ENCODE measurements at places on chromosomes 11 and 22.

DNA sequence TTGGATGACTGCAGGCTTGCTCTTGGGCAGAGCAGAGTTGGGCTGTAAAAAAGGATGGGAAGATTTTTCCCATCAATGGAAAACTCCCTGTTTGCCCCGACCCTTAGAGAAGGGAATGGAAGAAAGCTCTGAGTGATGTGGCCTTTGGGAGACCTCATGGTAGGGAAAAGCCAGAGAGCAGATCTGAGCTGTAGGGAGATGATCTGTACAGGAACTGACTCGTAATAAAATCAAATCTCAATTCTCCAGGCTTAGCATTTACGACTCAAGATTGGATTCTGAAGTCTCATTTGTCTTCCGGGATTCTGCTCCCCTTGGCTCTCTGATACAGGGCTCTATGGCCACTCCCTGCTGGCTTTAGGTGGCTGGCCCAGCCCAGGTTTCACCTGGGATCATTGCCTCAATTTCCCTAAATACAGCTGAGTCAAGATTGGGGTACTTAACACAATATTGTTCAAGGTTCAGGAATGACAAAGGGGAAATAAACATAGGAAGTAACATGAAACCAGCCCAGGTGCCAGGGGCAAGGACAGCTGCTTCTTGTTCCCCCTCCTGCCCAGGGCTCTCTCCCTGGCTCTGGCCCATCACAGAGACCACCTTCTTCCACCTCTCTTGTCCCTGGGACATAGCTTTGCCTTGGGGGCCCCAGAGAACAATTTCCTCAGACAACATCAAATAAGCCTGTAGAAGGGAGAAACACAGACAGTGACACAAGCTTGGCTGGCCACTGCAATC lies 38.4 kb upstream of the THY1 start:
- no peak overlapping the region for H3K4me3 ChIP-seq
- no peaks in the 10 kb centered on the region for H3K4me1 ChIP-seq
- no peak for DNase-seq
- peaks cover 13% of the 10 kb centered on the region for H3K27me3 ChIP-seq
- no peaks in the 10 kb centered on the region for H3K36me3 ChIP-seq
- no peak overlapping the region for H3K27ac ChIP-seq

DNA sequence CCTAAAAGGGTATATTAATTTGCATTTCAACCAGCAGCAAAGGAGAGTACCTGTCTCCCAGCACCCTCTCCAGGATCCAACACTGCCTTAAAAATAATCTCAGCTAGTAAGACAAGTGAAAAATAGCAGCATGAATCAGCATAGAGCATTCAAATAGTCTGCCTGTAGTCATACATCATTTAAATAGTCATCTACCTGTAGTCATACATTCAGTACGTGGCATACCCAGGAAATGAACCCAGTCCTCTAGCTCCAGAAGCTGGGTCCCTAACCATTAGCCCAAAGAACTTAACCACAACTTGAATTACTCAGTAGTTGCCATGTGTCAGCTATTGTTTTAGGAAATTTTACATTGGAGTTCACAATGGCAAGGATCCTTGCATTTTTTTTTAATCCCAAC lies 9.3 kb downstream of the TENM4 start:
- no peak overlapping the region for H3K27ac ChIP-seq

DNA sequence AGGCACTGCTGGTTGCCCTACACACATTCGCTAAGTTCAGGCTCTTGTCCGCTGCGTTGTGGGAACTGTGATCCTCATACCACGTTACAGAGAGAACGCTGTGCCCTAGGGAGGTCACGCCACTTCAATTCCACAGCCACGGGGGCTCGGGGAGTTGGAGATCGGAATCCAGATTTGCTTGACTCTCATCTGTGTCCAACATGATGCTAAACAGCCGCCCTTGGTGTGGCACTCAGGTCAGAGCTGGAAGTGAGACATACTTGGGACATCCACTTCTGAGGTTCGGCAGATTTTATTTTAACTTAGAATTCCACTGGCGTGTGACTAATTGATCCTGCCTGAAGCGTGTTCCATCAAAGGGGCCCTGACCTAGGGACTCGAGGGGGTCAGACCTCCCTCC lies 41.7 kb downstream of the RIBC2 start:
- H3K27me3 ChIP-seq, result peaks cover 4% of the 10 kb centered on the region
- no peak overlapping the region for H3K27ac ChIP-seq
- H3K4me1 ChIP-seq, result peaks cover 17% of the 10 kb centered on the region

DNA sequence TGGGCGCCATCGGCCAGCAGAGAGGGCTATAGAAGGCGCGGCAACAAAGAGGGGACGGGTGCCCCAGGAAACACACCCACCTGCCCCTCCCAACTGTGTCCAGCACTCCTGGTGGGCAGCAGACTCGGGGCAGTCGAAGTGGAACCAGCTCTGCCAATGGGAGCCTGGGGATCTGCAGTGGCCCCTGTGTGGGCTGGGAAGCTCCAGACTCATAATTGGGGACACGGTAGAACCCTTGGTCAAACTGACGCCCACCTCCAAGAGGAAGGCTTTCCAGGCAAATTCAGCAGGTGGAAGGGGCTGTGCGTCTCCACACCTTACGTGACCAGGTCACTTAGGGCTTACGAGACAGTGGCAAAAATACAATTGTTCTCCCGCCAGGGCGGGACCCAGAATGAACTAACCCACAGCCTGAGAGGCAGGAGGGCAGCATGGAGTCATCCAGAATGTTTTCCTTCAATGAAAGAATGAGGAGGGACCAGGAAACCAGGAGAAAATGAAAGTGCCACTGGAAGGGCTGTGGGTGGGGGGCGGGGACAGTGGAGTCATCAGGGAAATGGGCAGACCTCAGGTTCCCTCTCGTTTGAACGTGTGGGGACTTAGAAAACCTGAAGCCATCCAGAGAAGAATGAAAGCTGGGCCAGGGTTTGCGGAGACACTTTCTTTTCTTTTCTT lies 53.2 kb upstream of the SHANK2 start:
- no peak overlapping the region for H3K4me3 ChIP-seq
- no peaks in the 10 kb centered on the region for H3K36me3 ChIP-seq
- H3K27ac ChIP-seq, result no peak overlapping the region
- DNase-seq, result no peak
- H3K27me3 ChIP-seq, result peaks cover 3% of the 10 kb centered on the region
- no peaks in the 10 kb centered on the region for H3K4me1 ChIP-seq

- DNase-seq, result no peak
- no peaks in the 10 kb centered on the region for H3K27me3 ChIP-seq
- no peaks in the 10 kb centered on the region for H3K36me3 ChIP-seq
- H3K4me1 ChIP-seq, result no peaks in the 10 kb centered on the region
Measured at GRCh38 chr22:33391298-33391697, 333.1 kb upstream of the SYN3 start.
